Parietal lobe (tissue), 2 donors: ENCODE measurements at places on chromosomes 1 and 21. TPM values are rescaled to one million over a fixed set of nuclear protein-coding genes. Genes with fewer than 3 reads are reported as not detected.

OR1C1 gene
- not detected for total RNA-seq

GBP5 gene
- total RNA-seq = not detected

OLIG2 gene
- total RNA-seq = 18.2 TPM

RHOU gene
- 28.2 TPM for total RNA-seq

FCGR3A gene
- 4.1 TPM for total RNA-seq

INSRR gene
- 0.31 TPM for total RNA-seq

FAM89A gene
- 4.1 TPM for total RNA-seq

WDTC1 gene
- total RNA-seq = 31.0 TPM

ANKRD35 gene
- total RNA-seq = 1.6 TPM

KRTAP11-1 gene
- not detected for total RNA-seq

CNR2 gene
- not detected for total RNA-seq

CDCA8 gene
- 1.9 TPM for total RNA-seq

CD1B gene
- not detected for total RNA-seq

TSPEAR gene
- not detected for total RNA-seq

TTC39A gene
- total RNA-seq = 0.94 TPM

USH2A gene
- 0.31 TPM for total RNA-seq

GRHL3 gene
- not detected for total RNA-seq

HDGF gene
- total RNA-seq = 68.5 TPM
